ENCODE measurements at places on chromosomes 3 and 15. TPM values are rescaled to one million over a fixed set of nuclear protein-coding genes. Genes with fewer than 3 reads are reported as not detected.

- no peak for DNase-seq
Observed at GRCh38 chr3:65342084-65342683, 654.4 kb upstream of the ADAMTS9 start.

DNA sequence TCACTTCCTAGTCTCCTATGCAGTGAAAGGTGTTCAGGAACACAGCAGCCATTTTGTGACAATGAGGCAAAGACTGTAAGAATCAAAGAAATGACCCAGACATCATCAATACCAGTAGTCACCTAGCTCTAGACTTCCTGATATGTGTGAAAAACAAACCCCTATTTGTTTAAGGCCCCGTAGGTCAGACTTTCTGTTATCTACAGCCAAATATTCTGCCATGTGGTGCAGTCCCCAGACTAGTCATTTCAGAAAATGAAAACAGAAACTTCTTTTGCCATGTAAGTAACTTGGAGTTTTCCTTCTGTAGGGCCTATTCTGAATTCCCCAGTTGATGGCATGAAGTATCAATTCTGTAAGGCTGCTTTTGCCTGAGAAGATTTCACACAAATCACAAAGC lies 181.7 kb upstream of the SNTN start:
- DNase-seq, result no peak

The EIF4G1 gene
- total RNA-seq, result 424 TPM

The SI gene
- total RNA-seq, result not detected
